ENCODE measurements at places on chromosomes 6 and 20.

DNA sequence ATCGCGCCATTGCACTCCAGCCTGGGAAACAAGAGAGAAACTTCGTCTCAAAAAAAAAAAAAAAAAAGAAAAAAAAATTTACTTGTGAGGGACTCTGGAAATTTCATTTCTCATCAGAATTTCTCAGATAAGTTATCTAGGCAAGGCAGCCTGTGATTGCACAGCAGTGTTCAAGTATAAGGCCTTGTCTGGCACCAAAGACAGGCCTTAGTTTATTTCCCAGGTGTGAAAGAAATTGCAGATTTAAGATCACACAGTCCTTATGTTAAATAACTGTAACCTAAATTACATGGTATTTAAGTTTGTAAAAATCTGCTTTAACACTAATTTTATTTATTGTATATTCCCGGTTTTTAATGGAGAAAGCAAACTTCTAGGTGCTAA lies 34.8 kb downstream of the HFE start:
- DNase-seq: no peak

DNA sequence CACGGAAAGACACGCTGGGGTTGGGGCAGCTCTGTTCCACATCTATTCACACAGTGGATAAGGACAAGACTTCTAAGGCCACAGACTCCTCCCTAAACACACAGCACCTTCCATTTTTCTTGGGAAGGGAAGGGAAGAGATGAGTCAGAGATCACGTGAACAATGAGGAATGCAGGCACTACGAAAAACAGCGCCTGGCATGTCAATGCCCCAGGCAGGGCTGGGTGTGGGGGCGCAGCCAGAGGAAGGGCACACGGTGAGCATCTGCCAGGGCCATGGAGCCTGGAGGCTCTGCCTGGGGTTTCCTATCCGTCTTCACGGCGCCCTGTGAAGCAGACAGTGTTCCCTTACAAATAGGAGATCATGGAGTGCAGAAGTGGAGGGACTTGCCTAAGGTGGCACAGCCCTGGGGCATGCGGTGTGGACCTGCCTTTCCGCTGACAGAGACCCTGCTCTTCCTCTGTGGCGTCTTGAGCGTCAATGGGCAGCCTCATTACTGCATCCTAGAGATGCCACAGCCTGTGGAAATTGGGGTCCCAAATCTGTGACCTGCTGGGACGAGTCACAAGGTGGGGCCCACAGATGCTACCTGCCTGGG lies 15.4 kb downstream of the UNC93A start:
- no peak for DNase-seq

DNA sequence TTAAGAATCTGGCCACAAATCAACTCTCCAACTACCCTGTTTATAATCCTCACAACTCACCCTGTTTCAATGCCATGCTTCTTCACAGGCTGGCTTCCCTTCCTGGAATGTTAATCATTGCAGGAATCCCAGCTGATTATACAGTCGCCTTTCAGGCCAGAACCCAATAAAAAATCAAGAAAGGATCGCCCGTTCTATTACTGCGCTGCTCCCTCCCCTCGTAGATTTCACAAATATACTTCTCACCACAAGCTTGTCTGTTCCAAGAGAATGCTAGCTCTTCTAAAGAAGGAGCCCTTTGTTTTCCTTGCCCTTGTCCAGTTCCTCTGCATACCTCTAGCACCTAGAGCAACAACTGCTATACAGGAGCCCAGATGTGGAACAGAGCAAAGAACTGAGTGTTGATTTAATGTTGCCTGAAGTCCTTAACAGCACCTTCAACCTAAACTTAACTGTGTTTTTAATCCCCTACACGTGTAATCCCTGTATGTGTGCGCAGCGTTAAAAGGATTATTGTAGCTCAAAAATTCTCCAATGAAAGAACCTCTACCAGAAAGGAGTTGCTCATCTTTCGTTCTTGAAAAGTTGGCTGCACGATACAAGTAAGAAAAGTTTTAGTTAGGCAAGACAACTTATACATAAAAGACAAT lies 988 bp downstream of the ECHDC1 start:
- DNase-seq: no peak

DNA sequence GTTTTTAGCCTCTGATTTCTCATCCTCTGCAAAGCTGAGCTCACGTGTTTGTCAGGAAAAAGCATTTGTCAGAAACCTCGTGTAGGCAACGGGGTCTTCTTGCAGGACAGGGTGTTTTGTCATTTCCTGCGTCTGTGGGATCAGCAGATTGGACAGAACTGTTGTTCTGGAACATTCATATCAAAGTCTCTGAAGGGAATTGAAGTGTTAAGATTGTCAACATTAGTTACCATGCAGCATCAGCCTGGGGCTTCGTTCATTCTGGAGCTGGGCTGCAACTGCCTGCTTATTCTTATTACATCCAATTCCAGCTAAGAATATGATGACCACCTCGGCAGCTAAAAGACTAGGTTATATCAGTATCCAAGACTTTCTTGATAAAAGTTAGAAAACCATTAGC lies 71.0 kb upstream of the RALGAPA2 start:
- DNase-seq: no peak

DNA sequence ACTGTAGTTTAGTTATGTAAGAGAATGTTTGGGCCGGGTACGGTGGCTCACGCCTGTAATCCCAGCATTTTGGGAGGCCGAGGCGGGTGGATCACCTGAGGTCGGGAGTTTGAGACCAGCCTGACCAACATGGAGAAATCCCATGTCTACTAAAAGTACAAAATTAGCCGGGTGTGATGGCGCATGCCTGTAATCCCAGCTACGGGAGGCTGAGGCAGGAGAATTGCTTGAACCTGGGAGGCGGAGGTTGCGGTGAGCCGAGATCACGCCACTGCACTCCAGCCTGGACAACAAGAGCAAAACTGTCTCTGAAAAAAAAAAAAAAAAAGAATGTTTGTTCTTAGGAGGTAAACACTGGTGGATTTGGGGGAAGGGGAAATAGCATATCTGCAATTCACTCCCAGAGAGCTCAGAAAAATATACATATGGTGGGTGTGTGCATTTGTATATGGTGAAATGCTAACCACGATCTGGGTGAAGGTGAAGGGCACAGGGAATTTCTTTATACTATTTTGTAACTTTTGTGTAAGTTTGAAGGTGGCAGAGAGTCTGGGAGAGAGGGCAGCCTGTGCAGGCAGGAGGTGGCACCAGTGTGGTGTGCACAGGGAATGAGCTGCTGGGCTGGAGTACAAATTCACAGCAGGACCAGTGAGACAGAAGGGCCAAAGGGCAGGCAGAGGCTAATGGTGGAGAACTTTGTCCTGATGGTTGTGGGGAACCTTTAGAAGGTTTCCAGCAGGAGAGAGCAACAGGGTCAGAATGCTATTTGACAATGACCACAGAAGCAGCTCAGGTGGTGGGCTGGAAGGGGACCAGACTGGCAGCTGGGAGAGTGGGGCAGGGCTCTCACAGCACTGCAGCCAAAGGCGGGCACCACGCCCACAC lies 42.4 kb downstream of the SSR1 start:
- no peak for DNase-seq

DNA sequence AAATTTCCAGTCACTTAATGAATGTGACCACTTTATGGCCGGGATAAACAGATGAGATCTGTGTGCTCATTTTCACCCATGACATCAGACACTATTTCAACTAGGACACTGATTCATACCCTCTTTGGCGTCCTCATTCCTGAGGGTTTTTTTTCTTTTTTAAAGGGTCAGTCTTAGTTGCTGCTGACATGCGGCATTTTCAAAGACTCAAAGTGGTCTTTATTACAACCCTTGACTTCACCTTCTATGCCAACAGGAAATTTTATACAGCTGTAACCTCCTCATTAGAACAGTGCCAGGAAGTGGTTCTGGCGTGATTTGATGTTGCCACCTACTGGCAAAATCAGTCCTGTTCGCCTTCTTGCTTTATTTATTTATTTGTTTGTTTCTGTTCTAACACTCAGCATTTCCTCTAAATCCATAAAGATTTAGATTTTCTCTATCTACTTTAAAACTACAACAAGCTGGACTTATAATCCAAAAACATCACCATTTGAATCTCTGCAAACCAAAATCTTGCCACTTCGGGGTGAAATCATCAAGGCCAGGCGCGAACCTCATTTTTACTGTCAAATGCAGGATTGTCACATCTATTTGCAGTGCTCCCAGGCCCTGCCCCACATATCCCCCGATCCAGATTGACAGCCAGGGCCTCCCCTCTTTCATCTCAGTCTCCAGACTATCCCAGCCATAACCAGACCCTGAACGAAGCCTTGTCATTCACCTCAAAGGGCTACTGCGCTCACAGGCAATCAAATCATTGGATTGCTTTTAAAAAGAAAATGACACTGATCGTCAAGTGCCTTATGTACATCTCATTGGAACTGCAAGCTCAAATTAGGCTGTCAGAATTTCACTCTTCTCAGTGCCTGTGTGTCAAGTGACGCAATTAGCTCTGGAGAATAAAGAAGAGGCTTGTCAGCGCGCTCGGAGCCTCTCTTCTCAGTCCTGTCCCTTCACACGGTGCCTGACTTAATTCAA lies 77.5 kb downstream of the C6orf118 start:
- peak; percentile 58 for DNase-seq
